NCI-H1930 (cell line): ENCODE measurements at places on chromosomes 1 and 21.

DNA sequence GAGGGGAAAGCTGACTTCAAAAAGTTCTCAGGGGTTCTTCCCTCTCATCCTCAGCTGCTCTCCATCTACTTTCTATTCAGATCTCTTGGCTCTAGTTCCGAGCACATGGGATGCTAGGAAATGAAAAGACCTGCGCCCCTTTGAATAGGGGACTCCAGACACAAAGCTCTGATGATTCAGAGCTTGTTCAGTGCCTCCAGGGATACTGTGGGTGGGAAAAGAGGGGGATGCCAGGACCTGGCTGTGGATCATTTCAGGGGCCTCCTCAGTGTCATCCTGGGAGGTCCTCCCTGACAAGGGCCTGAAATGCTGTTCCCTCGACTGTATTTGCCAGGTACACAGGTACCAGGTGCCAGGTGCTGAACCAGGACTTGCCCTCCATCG is 943 bp upstream of the KIAA0040 start:
- no peak for DNase-seq

DNA sequence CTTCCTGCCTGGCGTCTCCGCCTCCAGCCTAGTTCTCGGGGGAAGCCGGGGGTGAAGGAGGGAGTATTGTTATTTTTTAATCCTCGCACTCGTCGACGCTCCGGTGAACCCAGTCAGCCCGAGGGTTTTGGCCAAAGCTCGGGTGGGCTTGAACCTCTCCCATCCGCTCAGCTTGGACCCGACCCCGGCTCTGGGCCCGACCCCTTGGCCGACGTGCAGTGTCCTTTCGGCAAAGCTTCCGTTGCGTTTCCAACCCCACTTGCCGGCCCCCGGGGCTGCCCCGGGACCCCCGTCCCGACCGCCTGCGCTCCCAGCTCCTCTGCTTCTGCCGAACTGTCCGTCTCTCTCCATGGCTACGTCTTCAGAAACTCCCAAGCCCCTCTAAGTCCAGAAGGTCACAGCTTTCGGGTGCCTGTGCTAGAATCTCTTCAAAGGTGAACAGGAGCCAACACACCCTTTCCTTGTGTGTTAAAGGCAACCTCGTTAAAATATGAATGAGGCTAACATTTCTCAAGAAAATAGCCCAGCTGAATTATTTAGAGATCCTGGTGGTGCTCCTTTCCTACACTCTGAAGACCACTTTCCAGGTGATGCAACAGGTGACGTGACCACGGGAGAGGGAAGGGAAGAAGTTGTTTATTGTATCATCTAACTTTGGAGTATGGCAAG is 647 bp downstream of the DESI2 start:
- DNase-seq: no peak

- DNase-seq: peak; percentile 67
Observed at GRCh38 chr1:68232289-68233148, at the start of gene WLS. TSS of gene WLS (minus strand) at chr1:68232523. CDS start at chr1:68232299, 224 bp downstream.

GRCh38 chr1:108947871-108948525 is 15.3 kb downstream of the CLCC1 start:
- no peak for DNase-seq

DNA sequence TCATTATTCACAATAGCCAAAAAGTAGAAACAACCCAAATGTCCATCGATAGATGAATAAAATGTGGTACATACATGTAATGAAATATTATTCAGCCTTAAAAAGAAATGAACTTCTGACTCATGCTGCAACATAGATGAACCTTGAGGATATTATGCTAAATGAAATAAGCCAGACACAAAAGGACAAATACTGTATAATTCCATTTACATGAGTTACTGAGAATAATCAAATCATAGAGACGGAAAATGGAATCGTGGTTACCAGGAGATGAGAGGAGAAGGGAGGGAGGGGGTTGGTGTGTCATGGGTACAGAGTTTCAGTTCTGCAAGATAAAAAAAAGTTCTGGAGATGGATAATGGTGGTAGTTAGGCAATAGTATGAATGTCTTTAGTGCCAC is 184.1 kb downstream of the PSMG1 start:
- DNase-seq: no peak
